HCEC 1CT (cell line): ENCODE measurements at places on chromosomes 7 and 10.

DNA sequence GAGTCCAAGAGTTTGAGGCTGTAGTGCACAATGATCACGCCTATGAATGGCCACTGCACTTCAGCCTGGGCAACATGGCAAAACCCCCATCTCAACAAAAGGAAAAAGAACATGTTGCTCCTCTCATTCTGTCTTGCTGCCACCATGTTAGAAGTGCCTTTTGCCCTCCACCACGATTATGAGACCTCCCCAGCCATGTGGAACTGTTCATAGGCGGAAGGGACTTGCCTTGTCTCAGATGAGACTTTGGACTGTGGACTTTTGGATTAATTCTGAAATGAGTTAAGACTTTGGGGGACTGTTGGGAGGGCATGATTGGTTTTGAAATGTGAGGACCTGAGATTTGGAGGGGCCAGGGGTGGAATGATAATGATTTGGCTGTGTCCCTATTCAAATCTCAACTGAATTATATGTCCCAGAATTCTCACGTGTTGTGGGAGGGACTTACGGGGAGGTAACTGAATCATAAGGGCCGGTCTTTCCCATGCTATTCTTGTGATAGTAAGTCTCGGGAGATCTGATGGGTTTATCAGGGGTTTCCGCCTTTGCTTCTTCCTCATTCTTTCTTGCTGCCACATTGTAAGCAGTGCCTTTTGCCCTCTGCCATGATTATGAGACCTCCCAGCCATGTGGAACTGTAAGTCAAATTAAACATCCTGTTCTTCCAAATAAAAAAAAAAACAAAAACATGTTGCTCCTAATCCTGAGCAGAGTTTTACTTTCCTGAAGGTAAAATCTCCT is 22.3 kb downstream of the DLG5 start:
- DNase-seq: no peak

DNA sequence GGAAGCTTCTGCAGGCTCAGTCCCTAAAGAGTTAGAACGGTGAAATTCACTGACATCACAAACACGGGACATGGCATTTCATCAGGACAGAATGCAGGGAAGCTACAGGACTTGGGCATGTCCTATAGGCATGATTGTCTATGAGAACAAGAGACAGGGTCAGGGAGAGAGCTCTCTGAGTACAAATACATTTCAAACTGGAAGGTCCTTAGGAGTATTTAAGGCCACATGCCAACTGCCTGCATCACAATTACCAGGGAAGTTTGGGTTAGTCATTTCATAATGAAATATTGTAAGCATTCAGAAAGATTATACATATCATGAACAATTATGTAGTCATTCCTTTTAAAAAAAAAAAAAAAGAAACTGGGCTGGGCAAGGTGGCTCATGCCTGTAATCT is 71.3 kb downstream of the CREB3L2 start:
- DNase-seq: peak; percentile 97

- peak; percentile 62 for DNase-seq
Measured at GRCh38 chr7:13778967-13779366, 210.5 kb downstream of the ETV1 start.

GRCh38 chr10:4813023-4813422 is 13.0 kb upstream of the AKR1E2 start:
- peak; percentile 99 for DNase-seq

- no peak for DNase-seq
Measured at GRCh38 chr7:90894122-90894521, 298.0 kb downstream of the CDK14 start.

GRCh38 chr10:130109796-130110245 is 809 bp downstream of the C10orf143 start:
- DNase-seq: peak; percentile 63

DNA sequence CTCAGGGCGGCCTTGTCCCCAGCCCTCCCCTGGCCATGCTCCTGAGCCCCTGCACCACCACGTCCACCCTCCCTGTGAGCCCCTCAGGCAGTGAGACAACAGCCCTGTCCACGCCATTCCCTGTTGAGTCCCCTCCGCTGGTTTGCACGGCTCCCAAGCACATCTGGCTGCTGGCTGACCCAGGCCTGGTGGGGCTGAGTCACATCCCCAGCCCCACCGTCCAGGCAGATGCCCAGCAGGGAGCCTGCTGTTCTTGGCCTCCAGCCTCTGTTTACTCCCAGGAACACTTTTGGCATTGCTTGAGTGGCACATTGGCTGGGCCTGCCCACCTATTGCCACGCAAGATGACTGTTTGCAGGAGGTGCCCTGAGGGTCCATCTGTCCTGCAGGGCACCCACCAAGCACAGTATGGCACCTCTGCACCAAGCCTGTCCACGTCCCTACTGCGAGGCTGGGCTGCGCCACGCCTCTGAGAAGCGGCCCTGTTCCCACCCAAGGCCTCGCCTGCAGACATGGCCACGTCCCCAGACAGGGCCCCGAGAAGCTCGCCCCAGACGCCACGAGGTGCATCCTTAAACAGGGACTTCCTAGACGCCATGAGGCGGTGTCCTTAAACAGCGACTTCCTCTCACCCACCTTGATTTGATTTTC is 48.4 kb upstream of the INPP5A start:
- no peak for DNase-seq

DNA sequence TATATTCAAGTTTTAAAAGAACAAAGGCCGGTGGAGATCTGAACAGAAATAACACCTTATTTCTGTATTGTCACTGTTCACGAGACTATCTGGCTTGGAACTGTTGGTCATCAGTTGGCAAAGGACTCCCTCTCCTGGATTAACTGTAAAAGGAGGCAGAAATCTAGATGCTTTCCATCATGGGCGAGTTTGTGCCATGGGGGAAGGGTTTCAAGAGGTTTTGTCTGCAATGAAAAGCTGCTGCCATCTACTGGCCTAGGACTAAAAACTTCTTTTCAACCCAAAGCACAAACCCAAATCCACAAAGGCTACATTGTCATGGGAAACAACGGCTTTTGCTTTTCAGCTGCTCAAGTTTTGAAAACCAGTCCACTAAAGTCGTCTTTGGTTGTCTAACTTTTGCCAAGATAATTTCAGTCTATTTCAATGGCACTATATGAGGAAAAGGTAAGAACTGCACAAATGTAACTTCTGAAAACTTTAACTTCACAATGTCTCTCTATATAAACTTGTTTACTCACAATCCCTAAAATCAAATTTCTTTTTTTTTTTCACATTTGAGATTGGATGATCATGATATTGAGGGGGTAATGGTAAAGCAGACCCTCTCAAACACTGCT is 196.8 kb downstream of the SKAP2 start:
- DNase-seq: peak; percentile 91

GRCh38 chr10:77284797-77285196 is 352.8 kb downstream of the KCNMA1 start:
- DNase-seq: no peak

GRCh38 chr10:77681839-77682238 is 44.2 kb upstream of the KCNMA1 start:
- DNase-seq: no peak

DNA sequence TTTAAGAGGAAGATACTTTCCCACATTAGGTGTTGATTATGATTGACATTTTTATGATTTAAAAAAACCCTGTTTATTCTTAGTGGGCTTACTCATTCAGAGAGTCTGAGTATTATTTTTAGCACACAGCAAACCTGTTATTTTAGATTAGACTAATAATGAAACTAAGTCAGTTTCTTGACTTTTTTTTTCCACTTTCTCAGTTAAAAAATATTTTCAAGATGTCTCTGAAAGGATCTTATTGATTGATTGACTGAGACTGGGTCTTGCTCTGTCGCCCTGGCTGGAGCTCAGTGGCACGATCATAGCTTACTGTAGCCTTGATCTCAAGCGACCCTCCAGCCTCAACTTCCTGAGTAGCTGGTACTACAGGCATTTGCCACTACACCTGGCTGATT is 20.4 kb upstream of the INPP5F start:
- DNase-seq: no peak

GRCh38 chr10:8840356-8840755 is 785.9 kb downstream of the GATA3 start:
- DNase-seq: no peak

DNA sequence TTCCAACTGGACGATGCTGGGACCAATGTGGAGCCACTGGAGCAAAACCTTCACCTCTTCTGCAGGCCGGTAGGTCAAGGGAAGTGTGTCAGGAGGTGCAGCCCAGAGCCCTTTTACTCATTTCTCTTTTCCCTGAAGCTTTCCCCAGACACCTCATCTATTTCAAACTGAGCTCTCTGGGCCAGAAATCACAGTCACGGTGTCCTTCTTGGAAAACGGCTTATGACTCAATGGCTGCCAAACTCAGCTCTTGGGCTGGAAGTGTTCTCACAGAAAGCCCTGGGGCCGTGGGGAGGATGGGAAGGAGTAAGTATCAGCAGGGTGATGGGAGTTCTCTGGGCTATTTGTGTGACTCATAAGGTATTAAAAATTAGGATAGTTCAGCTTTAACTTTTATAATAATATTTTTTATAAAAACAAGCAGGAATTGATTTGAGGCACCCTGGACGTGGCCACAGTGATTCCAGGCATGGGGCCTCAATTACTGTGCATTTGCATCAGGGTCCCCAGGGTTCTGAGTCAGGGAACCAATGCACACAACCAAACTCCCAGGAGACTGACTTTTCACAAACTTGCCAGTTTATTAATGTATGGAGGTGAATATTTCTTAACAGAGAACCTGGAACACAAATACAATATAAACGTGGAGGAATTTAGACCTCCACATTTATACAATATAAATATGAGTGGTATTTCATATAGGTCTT is 187.4 kb upstream of the TMEM72 start:
- DNase-seq: peak; percentile 5

- peak; percentile 2 for DNase-seq
Measured at GRCh38 chr7:99036546-99037111, 107.3 kb downstream of the SMURF1 start.

DNA sequence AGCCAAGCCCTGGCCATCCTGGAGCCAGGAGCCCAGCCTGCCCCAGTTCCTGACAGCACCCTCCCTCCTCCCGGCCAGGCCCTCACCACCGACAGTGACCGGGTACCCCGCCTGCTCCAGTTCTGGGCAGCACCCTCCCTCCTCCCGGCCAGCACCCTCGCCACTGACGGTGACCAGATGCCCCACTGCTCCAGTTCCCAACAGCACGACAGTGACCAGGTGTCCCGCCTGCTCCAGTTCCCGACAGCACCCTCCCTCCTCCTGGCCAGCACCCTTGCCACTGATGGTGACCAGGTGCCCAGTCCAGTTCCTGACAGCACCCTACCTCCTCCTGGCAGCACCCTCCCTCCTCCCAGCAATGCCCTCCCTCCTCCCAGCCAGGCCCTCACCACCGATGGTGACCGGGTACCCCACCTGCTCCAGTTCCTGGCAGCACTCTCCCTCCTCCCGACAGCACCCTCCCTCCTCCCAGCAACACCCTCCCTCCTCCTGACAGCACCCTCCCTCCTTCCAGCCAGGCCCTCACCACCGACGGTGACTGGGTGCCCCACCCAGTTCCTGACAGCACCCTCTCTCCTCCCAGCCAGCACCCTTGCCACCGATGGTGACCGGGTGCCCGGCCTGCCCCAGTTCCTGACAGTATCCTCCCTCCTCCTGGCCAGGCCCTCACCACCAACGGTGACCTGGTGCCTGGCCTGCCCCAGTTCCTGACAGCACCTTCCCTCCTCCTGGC is 40.3 kb downstream of the VIPR2 start:
- DNase-seq: no peak

- DNase-seq: no peak
Measured at GRCh38 chr10:16116404-16117304, 256.3 kb upstream of the MINDY3 start.

DNA sequence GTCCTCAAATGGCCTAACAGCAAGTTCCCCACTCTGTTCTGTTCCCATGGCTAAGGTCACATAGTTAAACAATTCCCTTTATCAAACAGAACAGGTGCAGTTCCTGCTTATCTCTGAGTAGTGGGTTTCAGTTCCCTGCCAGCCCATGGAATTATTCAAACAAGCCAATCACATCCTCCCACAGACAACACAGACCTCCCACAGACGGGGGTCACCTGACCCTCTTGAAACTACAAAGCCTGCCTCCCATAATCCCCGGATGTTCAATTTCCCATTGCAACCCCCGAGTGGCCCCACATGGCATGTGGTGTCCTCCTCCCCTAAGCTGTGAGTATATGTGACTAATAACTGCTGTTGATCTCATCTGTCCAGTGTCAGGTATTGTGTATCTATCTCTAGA is 64.1 kb downstream of the TMEM168 start:
- no peak for DNase-seq

DNA sequence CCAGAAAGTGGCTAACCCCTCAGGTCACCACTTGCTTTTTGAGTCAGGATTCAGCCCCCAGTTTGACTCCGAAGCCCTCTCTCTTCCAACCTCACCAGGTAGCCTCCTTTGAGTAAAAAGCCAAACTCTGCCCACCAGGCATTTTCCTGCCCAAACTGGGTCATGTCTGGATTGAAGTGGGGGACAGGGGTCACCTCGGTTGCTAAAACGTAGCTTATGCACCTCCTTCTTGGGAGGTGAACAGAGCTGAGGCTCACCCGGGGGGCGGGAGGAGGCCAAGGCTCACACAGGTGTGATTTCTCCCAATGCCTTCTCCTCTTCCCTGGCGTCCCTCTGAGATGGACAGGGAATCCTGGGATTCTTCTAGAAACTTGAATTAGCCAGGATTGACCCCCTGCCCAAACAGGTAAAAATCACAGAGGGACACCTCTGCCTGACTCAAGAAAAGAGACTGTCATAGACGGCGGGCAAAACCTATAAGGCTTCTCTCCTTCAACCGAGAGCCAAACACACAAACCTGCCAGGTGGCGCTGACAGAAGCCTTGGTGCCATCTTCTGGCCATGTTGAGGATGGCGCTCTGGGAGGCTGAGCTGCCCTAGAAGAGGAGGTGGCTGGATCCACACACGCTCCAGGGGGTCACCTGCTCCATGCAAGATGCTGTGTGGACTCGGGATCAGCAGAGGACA is 51.6 kb downstream of the PRLHR start:
- DNase-seq: peak; percentile 70

GRCh38 chr7:485188-486081 is 34.2 kb downstream of the PDGFA start:
- no peak for DNase-seq

GRCh38 chr7:51847461-51848134 is 531.0 kb upstream of the COBL start:
- no peak for DNase-seq

DNA sequence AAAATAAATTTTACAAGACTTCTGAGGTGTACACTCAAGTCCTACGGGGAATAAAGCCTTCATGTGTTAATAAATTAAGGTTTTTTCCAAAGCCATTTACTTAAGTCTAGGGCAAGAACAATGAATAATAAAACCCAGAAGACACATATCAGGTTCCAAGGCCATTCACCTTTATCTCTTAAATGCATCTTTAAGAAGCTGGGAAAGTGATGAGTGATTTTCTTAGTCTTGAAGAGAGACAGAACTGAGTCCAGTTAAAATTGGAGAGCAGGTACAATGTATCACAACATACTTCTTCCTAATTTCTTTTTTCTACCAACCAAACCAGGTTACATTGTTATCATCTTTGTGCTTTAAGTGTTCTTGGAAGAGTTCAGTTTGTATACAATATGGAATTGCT is 189.5 kb downstream of the RAPGEF5 start:
- DNase-seq: no peak

DNA sequence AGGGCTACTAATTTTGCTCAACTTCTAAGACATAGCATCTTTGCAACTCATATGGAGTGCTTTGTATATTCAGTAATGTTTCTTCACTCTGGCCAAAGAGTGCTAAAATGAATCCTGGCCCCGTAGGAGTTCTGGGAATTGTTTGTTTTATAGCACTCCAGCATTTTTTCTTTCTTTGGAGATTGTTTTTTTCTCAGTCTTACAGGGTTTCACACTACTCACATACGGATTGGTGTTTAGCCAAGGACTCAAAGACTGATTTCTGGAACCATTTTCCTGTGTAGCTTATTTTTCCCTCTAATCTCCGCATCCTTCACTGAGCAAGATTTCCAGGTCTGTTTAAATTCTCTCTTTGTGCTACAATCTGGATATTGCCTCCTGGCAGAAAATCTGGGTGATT is 6.4 kb downstream of the TAS2R41 start:
- no peak for DNase-seq
